Activated CD8-positive, alpha-beta T cell treated with anti-CD3 and anti-CD28 coated beads for 36 hours (primary cell): ENCODE measurements at places on chromosomes 3 and 15.

DNA sequence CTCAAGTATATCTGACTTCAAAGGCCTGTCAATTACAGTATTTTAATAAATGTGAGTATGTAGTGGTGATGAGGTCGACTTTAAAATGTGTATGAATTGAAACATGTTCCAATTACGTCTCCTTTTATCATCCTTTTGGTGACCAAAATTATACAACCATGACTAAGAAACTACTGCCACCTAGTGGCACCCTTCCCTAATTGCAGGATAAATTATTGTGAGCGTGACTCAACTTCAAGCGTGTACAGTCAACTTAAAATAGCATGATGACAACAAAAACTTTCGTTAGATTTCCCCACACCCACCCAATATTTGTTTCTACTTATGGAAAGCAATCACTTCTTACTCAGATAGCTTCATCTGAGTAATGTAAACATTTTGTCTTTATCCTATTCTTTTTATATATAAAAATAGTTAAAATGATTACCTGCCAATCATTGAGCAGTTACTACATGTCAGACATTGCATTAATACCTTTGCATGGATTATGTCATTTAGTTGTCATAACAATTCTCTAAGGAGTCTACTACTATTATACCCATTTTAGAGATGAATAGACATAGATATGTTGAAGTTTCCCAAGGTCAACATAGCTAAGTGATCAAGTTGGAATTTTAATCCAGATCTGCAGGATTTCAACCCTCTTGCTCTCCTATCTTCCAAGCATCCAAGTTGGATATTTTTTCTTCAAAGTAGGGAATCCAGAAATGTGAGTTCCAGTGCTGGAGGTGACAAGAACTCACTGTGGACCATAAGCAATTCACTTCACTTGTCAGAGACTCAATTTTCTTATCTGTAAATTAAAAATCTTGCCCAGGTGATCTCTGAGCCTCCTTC is 106.0 kb downstream of the MEX3B start:
- DNase-seq, result peak; percentile 45

DNA sequence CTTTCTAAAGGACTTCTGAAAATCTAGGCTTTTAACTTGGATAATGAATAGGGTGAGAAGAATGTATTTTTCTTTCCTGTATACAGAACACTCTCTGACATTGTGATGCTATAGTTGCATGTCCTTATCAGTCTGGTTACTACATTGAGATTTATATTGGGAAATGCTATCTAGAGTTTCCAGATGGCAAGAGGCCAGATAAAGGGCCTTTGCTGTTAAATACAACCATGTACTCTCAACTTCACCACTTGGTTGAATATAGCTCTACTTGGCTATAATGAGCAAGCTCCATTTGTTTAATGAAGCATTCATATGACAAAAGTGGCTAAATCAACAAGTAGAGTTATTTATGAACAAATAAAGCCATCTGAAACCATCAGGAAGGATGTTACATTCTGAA is 91.0 kb downstream of the IGSF11 start:
- no peak for DNase-seq

- DNase-seq, result no peak
Measured at GRCh38 chr3:15936312-15936711, 138.5 kb upstream of the ANKRD28 start.

DNA sequence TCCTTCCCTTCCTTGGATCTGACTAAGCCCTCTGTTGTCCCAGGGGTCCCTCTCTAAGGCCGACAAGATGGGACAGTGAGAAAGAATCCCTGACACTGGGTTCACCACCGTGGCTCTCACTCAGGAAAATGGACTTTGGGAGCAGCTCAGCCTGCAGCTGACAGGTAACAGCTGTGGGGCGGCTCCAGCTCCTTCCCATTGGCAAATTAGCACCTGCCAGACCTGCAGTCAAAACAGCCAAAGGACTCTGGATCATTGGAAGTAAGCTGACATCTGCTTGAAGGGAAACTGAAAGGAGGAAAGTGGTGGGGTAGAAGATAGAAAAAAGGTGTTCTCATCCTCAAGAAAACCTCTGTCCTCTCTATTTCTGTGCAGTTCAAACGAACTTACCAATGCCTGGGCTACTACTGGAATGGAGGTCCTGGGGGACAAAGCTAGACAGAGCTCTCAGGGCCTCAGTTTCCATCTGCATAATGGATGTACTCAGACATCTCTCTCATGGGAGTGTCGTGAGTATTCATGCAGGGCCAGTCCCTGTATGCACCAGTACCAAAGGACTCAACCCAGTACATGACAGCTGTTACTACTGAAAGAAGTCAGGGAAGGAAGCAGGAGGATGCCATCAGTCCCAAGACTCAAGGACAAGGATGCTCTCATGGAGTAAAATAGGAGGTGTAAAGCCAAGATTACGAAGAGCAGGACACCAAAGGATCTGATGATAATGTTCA is 53.6 kb upstream of the DCLK3 start:
- DNase-seq, result no peak

- no peak for DNase-seq
Measured at GRCh38 chr3:123449997-123450604, 1.2 kb upstream of the ADCY5 start.

DNA sequence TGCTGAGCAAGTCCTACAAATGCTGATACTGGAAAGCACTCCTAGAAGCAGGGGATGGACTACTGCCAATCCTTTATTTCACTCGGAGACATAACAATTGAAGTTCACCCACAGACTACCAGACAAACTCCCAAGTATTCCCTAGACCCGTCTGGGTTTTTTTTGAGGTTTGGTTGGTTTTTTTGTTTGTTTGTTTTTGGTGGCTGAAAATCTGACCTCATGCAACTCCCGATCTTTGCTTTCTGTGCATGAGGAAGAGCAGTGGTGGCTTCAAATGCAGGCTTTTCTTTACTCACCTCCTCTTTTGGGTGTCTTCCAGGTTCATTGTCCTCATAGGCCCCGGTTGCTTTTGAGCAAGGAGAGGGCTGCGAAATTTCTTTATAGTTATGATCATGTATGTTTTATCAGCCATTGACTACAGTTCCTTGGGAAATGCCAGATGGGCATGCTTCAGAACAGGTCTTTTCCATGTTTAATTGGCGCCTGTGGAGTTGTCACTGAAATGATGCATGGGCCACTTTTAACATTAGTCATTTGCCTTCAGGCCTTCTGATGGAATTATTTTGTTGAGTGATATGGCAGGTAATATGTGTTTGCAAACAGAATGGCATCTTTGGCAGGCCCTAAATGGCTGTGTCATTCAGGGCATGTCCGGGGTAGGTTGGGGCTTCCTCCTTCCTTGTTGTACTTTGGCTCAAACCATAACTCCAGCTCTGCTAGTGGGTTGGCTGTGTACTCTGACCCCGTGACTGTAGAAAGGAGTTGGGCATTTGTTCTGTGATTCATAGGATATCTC is 81.3 kb upstream of the ZBED2 start:
- peak; percentile 68 for DNase-seq

GRCh38 chr3:144127700-144128099 is 156.1 kb downstream of the DIPK2A start:
- DNase-seq, result no peak

DNA sequence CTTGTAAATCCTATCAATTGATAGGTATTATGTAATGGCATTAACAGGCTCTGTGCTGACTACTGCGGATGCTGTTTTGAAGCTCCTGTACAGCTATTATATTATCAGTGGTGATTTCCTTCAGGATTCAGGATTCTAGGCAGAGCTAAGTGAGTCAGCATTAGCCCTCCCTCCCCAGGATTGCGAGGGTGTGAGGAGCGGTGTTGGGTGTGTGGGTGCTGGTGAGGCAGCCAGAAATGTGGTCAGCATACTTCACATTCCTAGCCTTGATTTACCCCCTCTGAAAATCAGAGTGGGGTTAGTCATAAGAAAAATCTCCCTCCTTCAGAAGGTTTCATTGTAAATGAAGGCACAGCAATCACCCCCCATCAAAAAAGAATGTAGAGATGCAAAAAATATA is 72.5 kb downstream of the SNTN start:
- no peak for DNase-seq

DNA sequence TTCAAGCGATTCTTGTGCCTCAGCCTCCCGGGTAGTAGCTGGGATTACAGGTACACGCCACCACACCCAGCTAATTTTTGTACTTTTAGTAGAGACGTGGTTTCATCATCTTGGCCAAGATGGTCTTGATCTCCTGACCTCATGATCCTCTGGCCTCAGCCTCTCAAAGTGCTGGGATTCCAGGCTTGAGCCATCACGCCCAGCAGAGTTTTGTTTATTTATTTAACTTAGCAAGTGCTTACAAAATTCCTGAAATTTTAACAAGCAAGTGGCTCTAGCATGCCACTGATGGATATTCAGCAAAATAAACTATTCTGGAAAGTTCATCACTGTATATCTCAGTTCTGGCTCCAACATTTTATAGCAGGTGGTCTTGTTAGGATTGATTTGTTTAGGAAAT is 585.9 kb downstream of the OTOL1 start:
- DNase-seq, result no peak

DNA sequence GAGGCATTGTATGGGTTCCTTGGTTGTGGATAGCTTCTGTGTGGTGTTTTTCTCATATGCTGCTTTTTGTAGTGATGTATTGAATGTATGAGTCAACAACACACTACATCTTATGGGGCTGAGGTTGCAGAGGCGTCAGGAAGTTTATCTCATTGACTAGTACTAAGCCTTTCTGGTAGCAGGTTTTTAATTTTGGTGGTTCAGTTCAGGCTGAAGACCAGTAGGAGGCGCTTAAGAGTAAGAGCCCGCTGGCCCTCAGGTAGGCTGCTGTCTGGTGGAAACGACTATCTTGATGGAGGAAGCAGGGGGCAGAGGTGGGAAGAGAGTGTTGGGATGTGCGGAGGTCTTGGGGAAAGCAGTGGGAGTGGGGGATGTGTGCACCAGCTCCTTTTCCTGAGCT is 62.4 kb downstream of the RTP4 start:
- DNase-seq, result no peak

GRCh38 chr3:140384876-140385275 is 293.0 kb upstream of the TRIM42 start:
- no peak for DNase-seq
